ENCODE measurements at places on chromosomes 1 and 21.

DNA sequence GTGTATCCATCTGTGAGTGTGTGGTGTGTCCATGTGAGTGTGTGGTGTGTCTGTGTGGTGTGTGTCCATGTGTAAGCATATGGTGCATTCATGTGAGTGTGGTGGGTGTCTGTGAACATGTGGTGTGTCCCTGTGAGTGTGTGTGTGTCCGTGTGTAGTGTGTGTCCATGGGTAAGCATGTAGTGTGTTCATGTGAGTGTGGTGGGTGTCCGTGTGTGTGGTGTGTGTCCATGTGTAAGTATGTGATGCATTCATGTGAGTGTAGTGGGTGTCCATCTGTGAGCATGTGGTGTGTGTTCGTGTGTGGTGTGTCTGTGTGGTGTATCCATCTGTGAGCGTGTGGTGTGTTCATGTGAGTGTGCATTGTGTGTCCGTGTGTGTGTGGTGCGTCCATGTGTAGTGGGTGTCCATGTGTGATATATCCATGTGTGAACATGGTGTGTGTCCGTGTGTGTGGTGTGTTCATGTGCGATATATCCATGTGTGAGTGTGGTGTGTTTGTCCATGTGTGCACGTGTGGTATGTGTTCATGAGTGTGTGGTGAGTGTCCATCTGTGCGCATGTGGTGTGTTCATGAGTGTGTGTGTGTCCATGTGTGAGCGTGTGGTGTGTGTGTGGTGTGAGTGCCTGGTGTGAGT, 12.3 kb downstream of the SLC19A1 start:
- DNase-seq: no peak

- no peak for DNase-seq
Measured at GRCh38 chr1:38833146-38833545, 26.4 kb downstream of the RRAGC start.

- DNase-seq: no peak
Measured at GRCh38 chr1:109944541-109944940, 33.9 kb downstream of the CSF1 start.

DNA sequence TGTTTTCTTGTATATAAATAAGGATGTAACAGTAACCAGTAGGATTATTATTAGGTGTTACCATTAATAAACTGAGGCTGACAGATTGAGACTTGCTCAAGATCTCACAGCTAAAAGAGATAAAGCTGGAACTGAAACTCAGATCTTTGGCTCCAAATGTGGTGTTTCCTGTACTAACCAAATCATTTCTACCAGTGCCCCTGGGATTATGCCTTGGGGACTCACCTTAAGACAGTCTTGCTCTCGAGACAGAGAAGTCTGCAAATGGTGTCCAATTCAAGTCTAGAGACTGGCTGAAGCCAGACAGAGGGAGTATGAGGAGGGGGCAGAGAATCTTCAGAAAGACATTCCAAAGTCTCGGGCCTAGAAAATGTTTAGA, 593 bp upstream of the CD53 start:
- no peak for DNase-seq

DNA sequence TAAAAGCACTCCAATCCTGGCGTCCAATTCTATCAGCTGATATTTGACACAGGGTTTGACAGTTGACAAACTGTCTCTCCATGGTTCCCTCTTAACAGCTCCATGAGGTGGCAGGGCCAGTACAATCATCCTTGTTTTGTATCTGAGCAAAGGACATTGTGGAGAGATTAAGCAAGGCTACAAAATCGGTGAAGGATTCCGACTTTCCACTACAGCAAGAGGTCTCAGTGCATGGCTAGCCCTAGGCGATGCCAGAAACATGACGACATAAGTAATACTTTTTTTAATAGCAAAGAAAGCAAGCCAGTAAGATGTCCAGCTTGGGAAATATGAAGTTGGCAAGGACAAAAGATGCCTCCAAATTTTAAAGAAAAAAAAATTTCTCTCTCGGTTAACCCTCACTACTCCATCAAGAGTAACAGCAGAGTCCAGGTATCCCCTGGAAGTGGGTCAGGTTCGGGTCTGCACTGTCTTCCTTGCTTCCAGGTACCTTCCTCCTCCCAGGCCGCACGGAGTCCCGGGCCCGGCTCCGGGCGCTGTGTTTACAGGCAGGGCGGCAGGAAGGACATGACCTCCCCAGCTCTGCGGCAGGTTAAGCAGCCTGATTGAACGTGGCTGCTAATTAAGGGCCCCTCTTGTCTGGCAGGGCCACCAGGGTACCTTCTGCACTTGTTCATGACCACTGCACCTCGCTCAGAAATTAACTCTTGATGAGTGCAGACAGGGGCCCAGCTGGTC, 106.1 kb downstream of the SIM2 start:
- DNase-seq: no peak

DNA sequence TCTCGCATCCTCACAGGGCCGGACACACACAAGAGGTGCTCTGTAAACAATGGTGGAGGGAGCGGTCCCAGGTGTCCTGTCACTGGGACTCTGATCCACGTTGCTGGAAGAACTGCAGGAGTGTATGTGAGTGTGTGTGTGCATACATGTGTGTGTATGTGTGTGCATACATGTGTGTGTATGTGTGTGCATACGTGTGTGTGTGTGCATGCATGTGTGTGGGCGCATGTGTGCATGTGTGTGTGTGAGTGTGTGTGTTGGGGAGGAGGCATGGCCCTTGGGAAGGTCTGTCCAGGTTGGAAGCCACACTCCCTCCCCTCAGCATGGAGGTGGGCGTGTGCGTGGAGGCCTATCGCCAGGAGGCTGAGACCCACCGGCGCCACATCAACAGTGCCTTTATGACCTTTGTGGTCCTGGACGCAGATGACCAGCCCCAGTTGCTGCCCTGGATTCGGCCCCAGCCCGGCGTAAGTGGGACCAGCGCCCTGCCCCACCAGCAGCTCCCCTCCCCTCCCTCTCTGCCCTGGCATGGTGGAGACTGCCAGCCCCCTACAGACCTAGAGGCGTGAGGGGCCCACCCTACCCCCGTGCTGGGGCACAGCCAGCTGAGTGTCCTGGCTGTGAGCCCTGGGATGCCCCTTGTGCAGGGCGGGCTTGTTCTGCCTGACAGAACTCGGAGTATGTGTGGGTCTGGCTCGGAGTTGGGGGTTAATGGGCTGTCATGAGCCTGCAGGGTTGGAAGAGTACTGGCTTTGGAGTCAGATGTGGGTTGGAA, 22.2 kb downstream of the FAM151A start:
- peak; percentile 41 for DNase-seq

DNA sequence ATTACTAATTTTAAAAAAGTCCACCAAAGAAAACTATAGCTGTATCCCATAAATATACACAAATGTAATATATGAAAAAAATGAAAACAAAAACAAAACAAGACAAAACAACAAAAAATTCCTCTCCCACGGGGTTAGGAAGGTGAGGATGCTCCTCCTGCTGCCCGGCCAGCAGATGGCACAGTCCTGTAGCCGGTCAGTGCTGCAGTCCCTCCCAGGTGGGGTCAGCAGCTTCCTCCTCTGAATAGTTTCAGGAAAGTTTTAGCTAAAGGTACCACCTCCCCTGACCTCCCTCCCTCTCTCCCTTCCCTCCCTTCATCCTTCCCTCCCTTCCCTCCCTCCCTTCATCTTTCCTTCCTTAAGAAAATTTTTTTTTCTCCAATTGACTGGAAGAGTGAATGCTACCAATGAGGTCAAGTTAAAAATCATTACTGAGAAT, 67.8 kb upstream of the BCL10 start:
- no peak for DNase-seq

- DNase-seq: no peak
Measured at GRCh38 chr1:219086956-219087469, 86.7 kb upstream of the LYPLAL1 start.

GRCh38 chr21:27477296-27477695, 510.4 kb upstream of the ADAMTS5 start:
- DNase-seq: no peak

DNA sequence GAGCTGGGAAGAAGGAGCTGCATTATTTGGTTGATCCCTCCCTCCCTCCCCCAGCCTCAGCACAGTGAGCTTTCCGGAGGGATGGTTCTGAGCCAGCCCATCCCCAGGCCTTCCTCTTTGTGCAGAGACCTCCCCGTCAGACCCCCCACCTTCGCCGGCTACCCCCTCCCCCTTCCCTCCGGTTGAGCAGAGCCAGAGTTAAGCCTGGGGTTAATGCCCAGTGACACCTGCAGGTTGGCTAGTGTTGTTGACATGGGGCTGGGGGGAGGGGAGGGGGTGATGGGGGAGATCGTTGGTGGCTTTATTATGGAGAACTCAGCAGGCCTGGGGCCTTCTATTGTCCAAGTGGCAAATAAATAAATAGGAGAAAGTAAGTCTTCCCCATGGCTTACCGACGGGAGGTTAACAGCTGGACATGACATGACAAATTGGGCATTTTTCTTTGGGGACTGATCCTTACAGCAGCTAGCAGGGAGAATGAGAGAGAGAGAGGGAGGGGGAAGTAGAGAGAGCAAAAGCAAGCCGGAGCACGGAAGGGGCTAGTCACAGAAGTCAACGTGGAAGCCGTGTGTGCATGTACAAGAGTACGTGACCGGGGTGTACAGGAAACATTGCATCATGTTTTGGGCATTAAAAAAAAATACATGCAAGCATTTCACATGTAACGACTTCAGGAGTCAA, 131.1 kb downstream of the TMEM53 start:
- no peak for DNase-seq

DNA sequence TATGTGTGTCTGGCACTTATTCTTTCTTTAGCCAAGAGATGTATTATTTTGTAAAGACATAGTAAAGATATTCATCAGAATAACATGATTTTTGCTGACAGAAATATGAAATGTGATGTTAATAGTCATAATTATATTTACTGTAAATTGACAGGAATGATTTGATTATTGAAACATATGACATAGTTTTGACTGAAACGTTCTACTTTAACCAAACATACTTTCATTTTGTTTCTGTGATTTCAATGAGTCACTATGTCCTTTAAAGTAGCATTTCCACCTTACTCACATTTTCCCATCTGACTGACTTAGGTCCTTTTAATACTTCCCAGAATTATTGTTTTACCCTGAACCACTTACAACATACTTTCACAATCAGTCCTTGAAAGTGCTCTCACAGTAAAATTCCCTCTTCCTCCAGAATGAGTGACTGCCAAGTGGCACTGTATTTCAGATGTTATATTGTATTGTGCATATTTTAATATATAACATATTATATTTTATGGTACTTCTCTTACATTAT, 437.9 kb downstream of the NCAM2 start:
- DNase-seq: no peak

- DNase-seq: no peak
Measured at GRCh38 chr1:203142684-203143408, 15.3 kb downstream of the ADORA1 start.

DNA sequence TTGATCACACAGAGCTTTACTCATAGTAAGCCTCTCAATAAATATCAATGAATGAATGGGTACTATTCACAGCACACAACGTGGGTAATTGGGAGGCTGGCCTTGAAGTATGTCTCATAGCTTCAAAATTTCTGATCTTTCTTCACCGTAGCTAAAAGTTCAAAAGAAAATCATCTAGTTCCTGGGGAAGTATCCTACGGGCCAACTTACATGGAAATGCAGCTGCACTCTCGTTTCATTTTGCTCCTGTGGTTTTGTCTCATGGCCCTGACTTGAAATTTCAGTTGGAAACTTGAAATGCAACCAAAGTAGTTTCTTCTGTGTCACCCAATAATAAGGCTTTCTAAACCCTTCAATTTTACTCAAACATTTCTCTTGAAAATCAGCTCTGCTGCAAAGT, 76.1 kb upstream of the CNIH3 start:
- DNase-seq: no peak

GRCh38 chr1:7501723-7502603, 269.1 kb upstream of the VAMP3 start:
- DNase-seq: no peak

- DNase-seq: no peak
Measured at GRCh38 chr1:65235867-65236805, 73.2 kb upstream of the DNAJC6 start.

DNA sequence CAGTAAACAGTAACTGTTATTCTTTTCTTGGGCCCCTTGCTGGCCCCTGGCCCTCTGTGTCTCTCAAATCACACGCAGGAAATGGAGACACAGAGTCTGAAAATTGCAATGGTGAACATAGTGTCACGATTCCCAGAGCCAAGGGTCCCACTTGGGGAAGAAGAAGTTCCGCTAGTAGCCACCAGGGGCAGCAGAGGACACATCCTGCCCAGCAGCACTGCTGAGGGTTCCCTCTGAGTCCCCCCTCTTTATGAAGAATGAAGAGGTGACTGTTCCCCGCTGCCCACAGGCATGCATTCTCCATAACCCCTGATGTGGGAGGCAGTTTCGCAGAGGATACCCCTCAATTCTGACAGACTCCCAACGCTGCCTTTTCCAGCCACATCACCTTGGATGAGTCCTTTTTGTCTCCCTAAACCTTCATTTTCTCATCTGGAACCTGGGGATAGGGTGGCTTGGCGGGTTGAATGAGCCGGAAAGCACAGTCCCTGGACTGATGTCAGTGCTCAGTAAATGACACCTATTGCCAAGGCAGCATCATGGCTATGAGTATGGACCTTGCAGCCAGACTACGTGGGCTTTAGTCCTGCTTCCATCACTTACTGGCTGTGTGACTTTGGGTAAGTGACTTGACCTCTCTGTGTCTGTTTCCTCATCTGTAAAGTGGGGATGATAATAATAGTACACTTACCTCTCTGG, 238.0 kb upstream of the TMEM51 start:
- DNase-seq: peak; percentile 61

GRCh38 chr21:38806942-38807284, 1.2 kb downstream of the ETS2 start:
- no peak for DNase-seq

- DNase-seq: no peak
Measured at GRCh38 chr1:31377364-31377863, 4.5 kb upstream of the FABP3 start.

GRCh38 chr1:162179121-162179520, 109.6 kb downstream of the NOS1AP start:
- no peak for DNase-seq

- no peak for DNase-seq
Measured at GRCh38 chr1:162040001-162040400, 16.3 kb upstream of the OLFML2B start.

GRCh38 chr1:16971341-16972188, 8.9 kb downstream of the MFAP2 start:
- no peak for DNase-seq

DNA sequence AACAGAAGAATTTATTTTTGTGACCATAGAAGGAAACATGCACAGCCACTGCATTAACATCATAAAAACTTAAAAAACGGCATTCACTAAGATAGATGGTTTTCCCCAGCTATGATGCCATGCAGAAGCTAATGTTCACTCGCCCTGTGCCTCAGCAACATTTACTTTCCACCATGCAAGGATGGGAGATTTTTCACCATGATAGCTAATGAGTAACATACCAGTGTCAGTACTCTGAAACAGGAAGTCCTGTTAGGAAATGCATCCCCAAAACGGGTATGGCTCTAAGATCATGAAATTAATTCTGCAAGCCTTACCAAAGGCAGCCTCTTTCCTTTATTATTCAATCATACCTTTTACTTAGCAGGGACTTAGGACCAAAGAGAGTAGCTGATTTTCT, 17.5 kb upstream of the VAMP3 start:
- DNase-seq: no peak

GRCh38 chr1:17719874-17720273, 35.3 kb upstream of the ACTL8 start:
- no peak for DNase-seq
